ENCODE measurements at places on chromosomes 1 and 21. TPM values are rescaled to one million over a fixed set of nuclear protein-coding genes. Genes with fewer than 3 reads are reported as not detected.

- H3K27me3 ChIP-seq = no peaks in the 10 kb centered on the region
- peaks cover 27% of the 10 kb centered on the region for H3K4me1 ChIP-seq
- H3K27ac ChIP-seq = peak overlapping the region; percentile 51
- DNase-seq = peak; percentile 23
Observed at GRCh38 chr1:203744075-203744972, 20.7 kb upstream of the LAX1 start.

GRCh38 chr21:35159881-35160280, 110.8 kb upstream of the RUNX1 start:
- no peak overlapping the region for H3K27ac ChIP-seq
- H3K36me3 ChIP-seq = peaks cover 21% of the 10 kb centered on the region
- H3K27me3 ChIP-seq = no peaks in the 10 kb centered on the region
- no peak for DNase-seq
- peaks cover 17% of the 10 kb centered on the region for H3K4me1 ChIP-seq
- H3K4me3 ChIP-seq = no peak overlapping the region

GRCh38 chr1:54623216-54624007, at the start of gene FAM151A:
FAM151A (minus strand) TSS chr1:54623525; CDS start chr1:54623395, 130 bp downstream.
- H3K4me3 ChIP-seq = no peak within 1 kb of the TSS
- no peak within 1 kb of the TSS for H3K27ac ChIP-seq
- no peaks in the 10 kb centered on the region for H3K4me1 ChIP-seq
- no peak for DNase-seq
- H3K27me3 ChIP-seq = no peaks in the 10 kb centered on the region

DNA sequence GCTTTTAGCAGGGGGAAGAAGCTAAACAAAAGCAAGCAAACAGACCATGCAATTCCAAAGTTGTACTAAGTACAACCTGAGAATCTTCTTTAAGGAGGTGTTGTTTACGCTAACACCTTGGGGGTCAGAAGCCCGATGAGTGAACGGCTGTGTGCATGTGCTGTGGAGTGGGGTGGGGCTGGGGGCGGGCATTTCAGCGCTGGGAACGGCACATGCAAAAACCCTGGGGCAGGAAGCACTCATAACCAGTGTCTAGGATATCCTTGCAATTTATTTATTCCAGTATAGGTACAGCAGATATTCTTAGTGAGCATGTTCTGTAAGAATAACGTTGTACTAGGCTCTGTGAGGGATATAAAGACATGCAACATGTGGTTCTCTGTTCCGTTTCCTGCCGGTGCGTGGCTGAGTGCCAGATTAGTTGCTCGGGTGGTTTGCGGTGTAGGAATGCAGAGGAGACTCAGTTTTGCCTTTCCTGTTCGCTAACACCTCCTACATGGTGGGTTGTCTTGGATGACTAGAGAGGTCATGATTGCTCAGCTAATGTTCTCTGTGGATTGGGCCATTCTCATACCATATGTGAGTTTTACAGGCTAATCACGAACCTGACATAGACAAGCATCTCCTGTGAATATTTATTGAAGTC, 3.7 kb downstream of the FASLG start:
- H3K4me3 ChIP-seq = no peak overlapping the region
- H3K4me1 ChIP-seq = no peaks in the 10 kb centered on the region
- no peaks in the 10 kb centered on the region for H3K36me3 ChIP-seq
- no peak overlapping the region for H3K27ac ChIP-seq

- H3K4me1 ChIP-seq = no peaks in the 10 kb centered on the region
- H3K27ac ChIP-seq = no peak overlapping the region
- H3K27me3 ChIP-seq = peaks cover 16% of the 10 kb centered on the region
- no peak for DNase-seq
- no peaks in the 10 kb centered on the region for H3K36me3 ChIP-seq
Observed at GRCh38 chr1:58587667-58588066, 10.6 kb upstream of the TACSTD2 start.

DNA sequence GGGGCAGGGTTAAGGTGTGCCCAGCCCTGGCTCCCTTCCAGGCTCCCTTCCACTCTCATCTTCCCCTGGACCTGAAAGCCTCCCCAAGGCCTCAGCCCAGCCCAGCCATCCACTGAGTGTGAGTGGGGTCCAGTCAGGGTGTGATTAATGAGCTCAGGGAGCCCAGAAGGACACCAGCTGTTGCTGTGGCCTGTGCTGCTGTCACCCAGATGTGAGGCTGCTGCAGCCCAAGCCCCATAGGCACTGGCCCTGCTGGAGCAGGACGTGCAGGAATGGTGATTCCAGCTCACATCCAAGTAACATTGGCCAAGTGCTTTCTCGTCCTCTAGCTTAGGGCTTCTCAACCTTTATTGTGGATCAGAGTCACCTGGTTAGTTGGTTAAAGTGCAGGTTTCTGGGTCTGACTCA, 77.6 kb downstream of the EPHB2 start:
- H3K4me3 ChIP-seq = no peak overlapping the region
- H3K4me1 ChIP-seq = peaks cover 29% of the 10 kb centered on the region
- no peaks in the 10 kb centered on the region for H3K36me3 ChIP-seq
- no peak for DNase-seq

DNA sequence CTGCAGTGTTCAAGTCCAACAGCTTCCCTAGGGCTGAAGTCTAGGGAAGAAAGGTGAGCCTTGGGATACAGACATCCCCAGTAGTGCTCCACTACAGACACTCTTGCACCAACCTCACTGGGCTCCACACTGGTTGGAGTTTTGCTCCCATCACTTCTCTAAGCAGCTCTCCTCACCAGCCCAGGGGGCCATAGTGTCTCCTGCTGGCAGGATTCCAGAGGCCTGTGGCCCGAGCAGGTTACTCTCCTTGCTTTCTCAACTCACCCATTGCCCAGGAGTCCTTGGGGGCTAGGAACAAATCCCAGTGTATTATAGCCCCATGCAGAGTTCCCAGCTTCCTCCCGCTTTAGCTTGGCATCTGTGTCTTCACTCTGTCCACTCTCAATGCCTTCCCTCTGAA, 52.8 kb downstream of the IFI44 start:
- no peak overlapping the region for H3K27ac ChIP-seq
- no peak for DNase-seq
- peaks cover 9% of the 10 kb centered on the region for H3K36me3 ChIP-seq
- H3K4me3 ChIP-seq = no peak overlapping the region
- no peaks in the 10 kb centered on the region for H3K27me3 ChIP-seq

DNA sequence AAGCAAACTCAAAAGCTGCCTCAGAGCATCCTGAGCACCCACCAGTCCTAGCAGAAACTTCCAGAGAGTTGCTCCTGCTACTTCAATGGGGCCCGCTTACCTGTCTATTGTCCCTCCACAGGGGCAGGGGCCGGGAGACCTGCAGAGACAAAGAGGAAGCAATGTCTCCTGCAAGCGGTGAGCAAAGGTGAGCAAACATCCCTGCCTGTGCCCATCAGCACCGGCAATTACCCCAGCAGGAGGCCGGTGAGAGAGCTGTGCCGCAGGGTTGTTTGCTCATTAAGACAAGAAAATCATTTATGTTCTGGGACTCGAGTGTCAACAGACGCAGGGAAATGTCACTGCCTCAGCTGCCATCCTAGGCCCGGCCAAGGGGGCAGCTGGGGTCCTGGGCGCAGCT, 53.8 kb upstream of the TARDBP start:
- H3K36me3 ChIP-seq = no peaks in the 10 kb centered on the region
- no peak overlapping the region for H3K27ac ChIP-seq
- H3K4me3 ChIP-seq = no peak overlapping the region
- H3K27me3 ChIP-seq = peaks cover 48% of the 10 kb centered on the region
- DNase-seq = peak; percentile 61

GRCh38 chr1:177210071-177210470, 39.3 kb downstream of the BRINP2 start:
- peaks cover 52% of the 10 kb centered on the region for H3K27me3 ChIP-seq
- H3K4me3 ChIP-seq = no peak overlapping the region
- H3K36me3 ChIP-seq = no peaks in the 10 kb centered on the region
- no peaks in the 10 kb centered on the region for H3K4me1 ChIP-seq

- no peaks in the 10 kb centered on the region for H3K27me3 ChIP-seq
- DNase-seq = no peak
- H3K36me3 ChIP-seq = 0 out of 2 replicates have a peak, but pooled peaks cover 7% of the 10 kb centered on the region
- H3K27ac ChIP-seq = no peak overlapping the region
- no peak overlapping the region for H3K4me3 ChIP-seq
Observed at GRCh38 chr1:117188170-117188815, 22.4 kb downstream of the VTCN1 start.

- H3K4me3 ChIP-seq = no peak overlapping the region
- H3K27me3 ChIP-seq = no peaks in the 10 kb centered on the region
- DNase-seq = no peak
- H3K27ac ChIP-seq = no peak overlapping the region
Observed at GRCh38 chr1:19814244-19814661, 830 bp downstream of the RNF186 start.

DNA sequence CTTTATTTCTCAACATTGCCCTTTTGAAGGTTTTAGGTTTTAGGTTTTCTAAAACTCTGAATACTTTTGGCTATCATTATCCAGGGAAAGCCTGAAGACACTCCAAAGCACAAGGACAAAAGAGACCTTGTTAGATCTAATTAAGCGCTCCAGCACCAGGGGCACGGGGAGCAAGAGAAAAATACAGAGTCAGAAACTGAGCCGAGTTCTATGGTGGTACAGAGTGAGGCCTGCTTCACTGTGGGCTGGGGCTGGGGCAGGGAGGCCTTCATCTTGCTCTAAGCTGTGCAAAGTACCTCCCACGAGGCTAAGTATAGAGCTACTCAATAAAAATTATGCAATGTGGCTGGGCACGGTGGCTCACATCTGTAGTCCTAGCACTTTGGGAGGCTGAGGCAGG, 19.7 kb upstream of the RAB4A start:
- H3K4me3 ChIP-seq = no peak overlapping the region
- no peak for DNase-seq
- H3K27ac ChIP-seq = no peak overlapping the region
- H3K36me3 ChIP-seq = no peaks in the 10 kb centered on the region
- H3K4me1 ChIP-seq = peaks cover 41% of the 10 kb centered on the region

- DNase-seq = no peak
- peaks cover 32% of the 10 kb centered on the region for H3K36me3 ChIP-seq
- H3K4me3 ChIP-seq = no peak overlapping the region
Observed at GRCh38 chr21:46557469-46557868, 47.4 kb downstream of the S100B start.

DNA sequence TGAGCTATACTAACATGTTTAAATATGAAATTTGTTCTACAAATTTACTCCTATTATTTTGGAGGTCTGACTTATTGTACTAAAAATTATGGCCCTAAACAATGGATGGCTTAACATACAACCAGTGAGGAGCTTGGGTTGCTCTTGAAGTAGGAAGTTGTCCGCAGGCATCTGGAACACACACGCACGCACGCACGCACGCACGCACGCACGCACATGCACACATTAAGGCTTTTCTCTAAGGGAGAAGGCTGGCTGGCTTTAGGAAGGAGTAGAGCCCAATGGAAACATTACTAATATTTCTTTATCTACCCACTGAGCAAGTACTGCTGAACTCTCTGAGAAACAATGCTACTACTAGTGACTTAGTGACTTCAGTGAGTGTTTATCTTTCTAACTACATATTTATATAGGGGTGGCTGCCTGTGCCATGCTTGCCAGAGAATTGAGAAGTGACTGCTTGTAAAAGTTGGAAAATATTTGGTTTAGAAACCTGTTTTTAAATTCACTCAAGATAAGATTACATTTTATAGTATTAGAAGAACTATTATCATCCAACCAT, 16.2 kb upstream of the ARHGAP29 start:
- no peaks in the 10 kb centered on the region for H3K4me1 ChIP-seq
- H3K27ac ChIP-seq = no peak overlapping the region
- DNase-seq = no peak
- H3K36me3 ChIP-seq = no peaks in the 10 kb centered on the region

- no peak overlapping the region for H3K4me3 ChIP-seq
- DNase-seq = no peak
- no peaks in the 10 kb centered on the region for H3K27me3 ChIP-seq
- H3K36me3 ChIP-seq = no peaks in the 10 kb centered on the region
- H3K27ac ChIP-seq = no peak overlapping the region
Observed at GRCh38 chr1:48966583-48966982, 189.9 kb upstream of the BEND5 start.

- no peak overlapping the region for H3K4me3 ChIP-seq
- H3K4me1 ChIP-seq = peaks cover 44% of the 10 kb centered on the region
- peaks cover 11% of the 10 kb centered on the region for H3K36me3 ChIP-seq
Observed at GRCh38 chr1:204130981-204131892, 20.6 kb downstream of the ETNK2 start.

GRCh38 chr1:233366575-233366974, 39.1 kb downstream of the MAP3K21 start:
- no peak for DNase-seq
- H3K4me3 ChIP-seq = no peak overlapping the region
- no peak overlapping the region for H3K27ac ChIP-seq

- no peak overlapping the region for H3K27ac ChIP-seq
- no peak overlapping the region for H3K4me3 ChIP-seq
- H3K4me1 ChIP-seq = peaks cover 24% of the 10 kb centered on the region
- H3K27me3 ChIP-seq = no peaks in the 10 kb centered on the region
Observed at GRCh38 chr1:66563941-66564630, 30.1 kb downstream of the SGIP1 start.

PIGM gene
- total RNA-seq = 4.4 TPM

HTR6 gene
- 1.2 TPM for total RNA-seq

SIK1 gene
- 3.8 TPM for total RNA-seq

LMX1A gene
- total RNA-seq = not detected

ARV1 gene
- total RNA-seq = 9.5 TPM

Data from WTC11 (cell line).